Stimulated activated CD8-positive, alpha-beta memory T cell treated with anti-CD3 and anti-CD28 coated beads, Interleukin-4, amount 100 ng/mL, for 24 hours (primary cell): ENCODE measurements at places on chromosomes 6 and 20.

DNA sequence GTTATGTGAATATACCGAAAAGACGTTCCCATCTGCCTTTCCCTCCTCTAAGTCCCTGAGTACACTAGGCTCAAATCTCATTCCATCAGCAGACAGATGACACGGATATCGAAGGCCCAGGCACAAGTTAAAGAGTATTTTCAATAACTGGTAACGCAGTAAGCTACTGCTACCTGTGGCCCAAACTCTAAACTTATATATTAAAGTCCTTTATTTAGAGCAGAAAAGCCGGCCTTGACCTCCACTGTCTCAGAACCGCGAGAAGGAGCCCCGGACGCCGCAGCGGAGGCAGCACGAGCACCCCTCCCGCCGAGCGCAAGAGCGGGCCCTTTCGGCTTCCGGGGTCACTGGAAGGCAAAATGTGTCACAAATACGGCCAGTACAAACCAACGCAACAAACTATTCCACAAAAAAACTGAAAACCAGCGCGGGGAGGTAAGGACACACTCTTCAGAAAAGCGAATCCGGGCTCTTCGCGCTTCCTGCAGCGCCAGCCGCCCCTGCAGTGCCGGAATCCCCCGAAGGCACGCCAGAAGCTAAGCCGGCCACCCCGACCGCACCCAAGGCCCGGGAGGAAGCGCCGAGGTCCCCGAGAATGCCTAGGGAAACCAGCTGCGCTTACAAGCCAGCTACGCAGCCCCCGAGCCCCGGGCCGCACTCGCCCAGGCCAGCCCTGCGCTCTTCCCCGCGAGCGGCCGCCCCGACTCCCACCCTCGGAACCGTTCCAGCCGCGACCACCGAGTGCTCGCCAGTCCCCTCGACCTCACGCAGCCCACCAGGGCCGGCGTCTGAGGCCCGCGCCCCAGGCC lies 681 bp downstream of the DIDO1 start:
- no peak for DNase-seq

- no peak for DNase-seq
These were observed 462.9 kb downstream of the ADGRB3 start for GRCh38 chr6:69097948-69098347.

DNA sequence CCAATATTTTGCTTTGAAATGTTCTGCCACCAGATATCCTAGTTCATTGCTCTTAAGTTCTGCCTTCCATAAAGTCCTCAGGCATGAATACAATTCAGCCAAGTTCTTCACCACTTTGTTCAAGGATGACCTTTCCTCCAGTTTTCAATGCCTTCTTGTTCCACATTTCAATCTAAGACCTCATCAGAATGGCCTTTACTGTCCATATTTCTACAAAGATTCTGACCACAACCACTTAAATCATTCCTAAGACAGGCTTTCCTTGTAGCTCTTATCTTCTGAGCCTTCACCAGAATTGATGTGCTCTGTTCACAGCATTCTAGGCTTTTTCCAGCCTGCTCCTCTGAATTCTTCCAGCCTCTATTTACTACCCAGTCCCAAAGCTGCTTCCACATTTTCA lies 319.0 kb downstream of the HACE1 start:
- DNase-seq, result no peak

GRCh38 chr6:33886673-33887144 lies 82.9 kb upstream of the MLN start:
- DNase-seq, result no peak

GRCh38 chr6:158506601-158507000 lies 53.3 kb upstream of the TMEM181 start:
- no peak for DNase-seq

- no peak for DNase-seq
These were observed 52.1 kb downstream of the RNASET2 start for GRCh38 chr6:166904101-166904746.

DNA sequence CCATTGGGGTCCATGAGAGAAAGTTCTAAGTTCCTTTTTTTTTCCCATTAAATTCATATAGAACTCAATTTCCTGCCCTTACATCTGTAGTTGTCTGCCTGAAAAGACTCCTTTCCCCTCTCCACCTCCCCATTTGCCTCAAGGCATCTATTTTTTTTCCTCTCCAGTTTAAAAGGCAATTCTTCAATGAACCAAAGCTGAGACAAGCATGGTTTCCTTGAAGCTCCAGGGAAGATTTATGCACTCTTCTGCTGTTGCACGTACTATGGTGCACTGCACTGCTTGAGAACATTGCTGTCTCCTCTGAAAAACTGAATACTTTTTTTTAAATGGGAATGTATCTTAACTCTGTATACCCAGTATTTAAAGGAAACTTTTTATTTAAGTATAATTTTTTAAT lies 465.2 kb downstream of the CD83 start:
- DNase-seq, result no peak

DNA sequence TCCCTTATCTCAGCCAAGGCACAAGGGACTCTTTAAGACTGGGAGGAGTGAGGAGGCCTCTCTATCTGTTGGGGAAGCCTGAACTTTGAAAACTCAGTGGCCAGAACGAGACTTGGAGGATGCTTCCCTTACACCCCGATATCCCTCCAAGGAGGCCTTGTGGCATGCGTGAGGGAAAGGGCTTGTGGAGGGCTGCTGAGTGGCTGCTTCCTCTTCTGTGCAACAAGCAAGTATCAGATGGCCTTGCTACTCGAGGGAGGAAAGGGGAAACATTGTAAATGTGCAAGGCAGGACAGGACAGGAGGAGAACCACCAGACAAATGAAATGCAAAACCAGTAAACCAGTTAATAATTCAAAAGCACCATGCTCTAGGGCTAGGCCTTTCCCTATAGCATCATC lies 306.5 kb upstream of the MAP3K7 start:
- DNase-seq, result no peak

DNA sequence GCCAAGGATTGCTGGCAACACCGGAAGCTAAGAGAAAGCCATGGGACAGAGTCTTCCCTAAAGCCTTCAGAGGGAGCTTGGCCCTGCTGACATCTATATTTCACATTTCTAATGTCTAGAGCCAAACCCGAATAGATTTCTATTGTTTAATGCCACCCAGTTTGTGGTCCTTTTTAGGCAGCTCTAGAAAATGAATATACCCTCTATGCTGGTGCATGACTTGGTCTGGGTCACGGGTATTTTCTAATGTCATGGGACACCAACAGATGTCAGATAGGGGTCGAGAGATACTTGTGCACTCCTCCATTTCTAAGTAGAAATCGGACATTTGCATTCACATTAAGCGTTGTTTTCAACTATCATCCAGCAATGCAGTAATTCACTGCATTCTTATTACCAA lies 37.0 kb upstream of the SOX4 start:
- DNase-seq, result no peak

DNA sequence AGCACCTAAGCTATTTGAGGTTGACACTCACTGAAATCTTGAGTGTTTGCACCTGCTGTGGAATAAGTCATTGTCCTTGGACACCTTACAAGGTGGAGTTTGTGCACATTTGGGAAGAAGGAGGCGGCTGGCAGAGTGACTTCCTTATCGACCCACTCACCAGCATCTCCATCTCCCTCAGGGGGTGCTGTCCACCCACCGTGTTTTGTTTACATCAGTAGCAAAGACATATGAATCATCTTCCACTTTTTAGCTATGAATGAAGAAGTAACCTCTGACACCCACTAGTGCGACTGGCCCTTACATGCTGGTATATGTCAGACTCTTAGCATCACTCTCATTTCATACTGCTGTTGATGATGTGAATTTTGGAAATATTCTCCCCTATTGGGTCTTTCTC lies 119.5 kb upstream of the SGK1 start:
- no peak for DNase-seq

DNA sequence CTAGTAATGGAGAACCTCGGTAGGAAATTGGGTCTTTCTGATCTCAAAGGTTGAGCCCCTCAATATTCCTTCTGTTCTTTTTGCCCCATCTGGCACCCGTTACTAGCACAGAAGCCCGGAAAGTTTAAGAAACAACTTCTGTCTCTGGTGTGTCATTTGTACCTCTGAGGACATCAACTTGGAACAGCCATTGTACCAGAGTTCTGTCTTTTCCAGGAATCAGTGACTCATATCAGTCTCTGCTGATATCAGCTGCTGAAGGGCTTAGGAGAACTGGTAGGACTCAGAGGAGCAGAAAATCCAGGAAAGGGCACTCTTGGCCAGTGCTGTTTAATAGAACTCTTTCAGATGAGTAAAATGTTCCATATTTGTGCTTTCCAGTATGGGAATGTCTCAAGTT lies 78.3 kb upstream of the CHD6 start:
- no peak for DNase-seq

DNA sequence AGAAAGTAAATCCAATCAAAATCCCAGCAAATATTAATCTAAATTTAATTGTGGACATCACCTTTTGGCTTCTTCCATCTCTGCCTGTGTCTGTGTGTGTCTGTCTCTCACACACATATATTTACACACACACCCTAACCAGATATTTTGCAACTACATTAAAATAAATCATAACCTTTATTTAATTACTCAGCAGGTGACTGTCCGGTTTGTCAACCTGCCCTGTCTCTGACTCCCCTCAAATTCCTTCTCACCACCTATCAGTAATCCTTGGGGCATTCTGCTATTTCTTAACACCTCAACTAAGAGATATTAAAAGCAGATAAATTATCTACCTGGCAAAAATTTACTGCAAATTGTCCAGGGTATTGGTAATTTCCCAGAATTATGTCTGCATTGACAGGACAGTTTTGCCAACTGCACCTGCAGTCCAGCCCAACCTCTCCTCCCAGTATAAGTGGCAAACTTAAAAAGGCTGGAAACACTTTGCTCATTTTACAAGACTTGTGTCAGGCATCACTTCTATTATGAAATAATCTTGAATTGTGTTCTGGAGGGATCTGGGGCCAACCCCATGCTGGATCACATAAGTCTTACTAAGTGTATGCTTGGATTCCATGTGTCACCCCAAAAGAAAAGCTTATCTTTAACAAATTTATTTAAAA lies 216.1 kb downstream of the GMDS start:
- DNase-seq, result no peak

GRCh38 chr6:138528956-138529355 lies 29.7 kb upstream of the NHSL1 start:
- DNase-seq, result no peak

- no peak for DNase-seq
These were observed 50.0 kb upstream of the ESR1 start for GRCh38 chr6:151757506-151757955.

DNA sequence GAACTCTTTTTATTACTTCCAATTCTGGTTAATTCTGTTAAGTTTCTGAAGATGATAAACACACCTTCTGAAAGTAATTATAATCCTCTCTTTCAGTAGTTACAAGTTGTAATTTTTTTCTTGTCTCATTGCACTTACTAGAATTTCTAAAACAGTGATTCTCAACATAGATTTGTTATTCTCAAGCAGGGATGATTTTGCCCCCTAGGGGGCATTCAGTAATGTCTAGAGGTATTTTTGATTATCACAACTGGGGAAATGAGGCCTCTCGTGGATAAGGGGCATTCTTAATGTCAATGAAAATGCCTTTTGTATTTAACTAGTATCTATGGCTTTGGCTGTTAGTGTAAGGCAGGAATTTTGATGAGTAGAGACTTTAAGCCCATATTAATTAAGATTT lies 39.4 kb upstream of the MAFB start:
- no peak for DNase-seq

GRCh38 chr6:45801471-45802289 lies 214.0 kb downstream of the CLIC5 start:
- DNase-seq, result peak; percentile 15

GRCh38 chr20:53773792-53774401 lies 180.3 kb upstream of the ZNF217 start:
- DNase-seq, result no peak

DNA sequence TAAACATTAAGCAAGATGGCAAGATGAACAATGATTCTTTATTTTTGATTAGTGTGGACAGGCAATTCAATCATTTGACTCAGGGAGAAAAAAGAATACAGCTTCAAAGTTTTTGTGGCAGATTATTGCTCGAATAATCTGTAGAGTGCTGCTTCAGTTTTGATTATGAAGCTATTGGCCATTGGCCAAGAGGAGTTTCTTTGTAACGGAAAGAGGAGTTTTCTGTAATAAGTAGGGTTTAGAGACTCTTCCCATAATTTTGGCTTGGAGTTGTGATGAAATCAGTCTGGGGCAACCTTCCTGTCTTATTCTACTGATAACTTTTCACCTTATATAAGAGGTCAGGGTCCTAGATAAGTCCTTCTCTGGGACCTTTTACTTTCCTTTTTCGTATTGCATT lies 256.7 kb upstream of the RAB32 start:
- no peak for DNase-seq

DNA sequence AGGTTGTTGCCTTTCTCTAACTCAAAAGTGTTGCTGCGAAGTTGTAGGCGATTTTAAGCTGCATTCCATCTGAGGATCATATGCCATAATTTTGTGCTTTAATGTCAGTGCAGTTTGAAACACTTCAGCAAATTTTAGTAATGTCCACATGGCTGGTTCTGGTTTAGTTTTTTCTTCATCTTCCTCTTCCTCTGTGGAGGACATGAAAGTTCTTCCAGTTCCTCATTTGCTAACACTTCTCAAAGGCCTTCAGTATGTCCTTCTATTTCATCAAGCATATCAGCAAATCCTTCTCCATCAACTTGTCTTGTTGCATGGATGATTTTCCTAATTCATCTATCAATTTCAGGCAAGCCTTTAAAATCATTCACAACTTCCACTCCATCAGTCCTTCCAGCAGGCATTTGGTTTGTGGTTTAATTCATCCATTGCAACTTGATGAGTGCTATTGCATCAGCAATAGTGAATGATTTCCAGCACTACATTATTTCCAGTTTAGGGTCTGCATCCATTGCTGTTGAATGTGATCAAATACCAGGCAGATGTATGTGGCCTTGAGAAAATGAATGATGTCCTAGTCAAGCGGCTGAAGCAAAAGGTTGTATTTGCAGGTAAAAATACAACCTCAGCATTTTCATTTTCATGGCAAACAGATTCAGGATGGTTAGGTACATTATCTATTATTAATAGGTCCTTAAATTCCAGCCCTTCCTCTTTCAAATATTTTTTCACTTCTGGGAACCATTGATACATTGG lies 20.2 kb downstream of the SHLD1 start:
- no peak for DNase-seq

GRCh38 chr20:53866794-53867740 lies 203.3 kb downstream of the BCAS1 start:
- no peak for DNase-seq

GRCh38 chr6:98325366-98325765 lies 509.0 kb upstream of the POU3F2 start:
- no peak for DNase-seq

DNA sequence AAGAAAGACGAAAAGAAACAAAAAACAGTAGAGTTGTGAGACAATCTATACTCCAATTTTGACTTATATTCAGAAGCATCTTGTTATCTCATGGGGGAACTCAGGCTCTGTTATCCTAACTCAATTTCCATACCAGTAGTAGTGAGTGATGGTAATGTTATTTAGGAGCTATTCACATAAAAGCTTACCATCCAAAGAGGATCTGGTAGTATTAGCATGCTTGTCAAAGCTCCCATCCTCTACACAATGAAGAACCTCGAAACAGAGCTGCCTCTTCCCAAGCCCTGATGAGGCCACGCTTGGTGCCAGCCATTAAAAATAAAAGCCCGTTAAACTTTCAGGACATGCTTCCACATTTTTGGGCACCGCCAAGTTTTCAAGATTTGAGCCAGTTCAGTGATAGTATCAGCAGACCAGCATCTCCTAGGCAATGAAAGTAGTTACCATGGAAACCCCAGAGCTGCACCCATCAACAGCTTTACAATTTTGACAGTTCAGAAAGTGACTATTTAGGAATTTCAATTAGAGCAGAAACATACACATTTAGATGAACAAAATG lies 173.3 kb downstream of the CD83 start:
- no peak for DNase-seq

- DNase-seq, result peak; percentile 43
These were observed 107.4 kb downstream of the SULF2 start for GRCh38 chr20:47677635-47678453.

- no peak for DNase-seq
These were observed 30.4 kb downstream of the IBTK start for GRCh38 chr6:82217018-82217586.
